ENCODE measurements at places on chromosomes 2 and 18.

GRCh38 chr2:226847511-226847910 is 11.7 kb downstream of the RHBDD1 start:
- DNase-seq = no peak

GRCh38 chr2:240161087-240161750 is 20.8 kb upstream of the OTOS start:
- no peak for DNase-seq

- DNase-seq = no peak
Measured at GRCh38 chr2:173037245-173038120, 38.2 kb upstream of the MAP3K20 start.

GRCh38 chr2:55949211-55949610 is 25.6 kb upstream of the EFEMP1 start:
- no peak for DNase-seq

DNA sequence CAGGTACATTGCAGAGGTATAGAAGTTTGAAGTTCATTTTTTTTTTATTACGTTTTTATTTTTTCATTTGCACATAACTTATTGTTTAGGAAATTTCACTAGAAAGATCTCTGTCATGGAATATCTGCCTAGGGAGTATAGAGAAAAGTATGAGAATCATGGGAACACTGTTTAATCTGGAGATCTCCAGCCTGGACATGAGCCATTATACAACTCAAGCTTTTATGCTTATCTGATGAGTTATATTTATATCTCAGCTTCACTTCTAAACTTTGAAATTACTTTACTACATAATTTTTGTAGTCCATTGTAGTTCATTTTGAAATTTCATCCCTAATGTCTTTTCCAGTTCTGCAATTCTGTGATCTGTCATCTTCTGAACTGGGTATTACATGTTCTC is 515.6 kb downstream of the ERBB4 start:
- no peak for DNase-seq

GRCh38 chr2:3430172-3430571 is 50.7 kb downstream of the TRAPPC12 start:
- no peak for DNase-seq

GRCh38 chr2:159564081-159564480 is 52.3 kb downstream of the BAZ2B start:
- DNase-seq = no peak

DNA sequence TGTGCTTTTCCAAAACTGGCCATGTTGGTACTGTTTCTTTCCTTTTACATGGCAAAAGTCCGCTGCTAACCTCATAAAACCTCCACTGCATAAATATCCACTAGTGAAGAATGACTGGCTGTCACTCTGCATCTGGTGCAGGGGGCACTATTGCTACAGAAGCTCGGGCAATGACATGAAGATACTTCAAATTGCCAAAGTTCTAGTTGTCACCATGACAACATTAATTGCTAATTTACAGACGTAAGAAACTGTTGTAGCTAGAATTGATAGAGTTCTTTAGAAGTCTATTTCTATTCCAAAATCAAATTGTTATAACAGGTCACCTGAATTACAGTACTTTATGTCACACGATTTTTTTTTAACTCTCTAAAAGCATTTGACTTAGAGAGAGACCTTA is 845 bp downstream of the CFAP210 start:
- DNase-seq = no peak

GRCh38 chr2:11716689-11717321 is 29.6 kb upstream of the LPIN1 start:
- no peak for DNase-seq

DNA sequence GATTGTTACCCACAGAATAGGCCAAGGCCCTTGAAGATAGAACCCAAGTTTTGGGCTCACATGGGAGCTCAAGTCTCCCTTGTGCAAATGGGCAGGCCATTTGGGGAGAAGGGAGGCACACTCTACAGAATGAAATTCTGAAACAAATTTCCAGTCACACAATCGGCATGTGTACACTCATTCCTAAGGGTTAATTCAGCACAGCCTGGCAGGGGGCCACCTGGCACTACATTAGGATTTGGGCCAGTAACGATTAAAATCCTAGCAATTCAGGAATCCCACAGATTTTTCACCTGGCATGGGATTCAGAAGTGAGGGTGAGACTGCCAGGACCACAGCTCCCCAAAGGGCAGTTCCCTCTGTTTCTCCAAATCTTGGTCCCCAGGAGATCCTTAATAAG is 46.4 kb downstream of the BMP10 start:
- DNase-seq = no peak
